ENCODE measurements at places on chromosomes 4 and X. TPM values are rescaled to one million over a fixed set of nuclear protein-coding genes. Genes with fewer than 3 reads are reported as not detected.

GRCh38 chr4:183721207-183722081, 62.4 kb downstream of the TRAPPC11 start:
- DNase-seq = peak; percentile 32

DNA sequence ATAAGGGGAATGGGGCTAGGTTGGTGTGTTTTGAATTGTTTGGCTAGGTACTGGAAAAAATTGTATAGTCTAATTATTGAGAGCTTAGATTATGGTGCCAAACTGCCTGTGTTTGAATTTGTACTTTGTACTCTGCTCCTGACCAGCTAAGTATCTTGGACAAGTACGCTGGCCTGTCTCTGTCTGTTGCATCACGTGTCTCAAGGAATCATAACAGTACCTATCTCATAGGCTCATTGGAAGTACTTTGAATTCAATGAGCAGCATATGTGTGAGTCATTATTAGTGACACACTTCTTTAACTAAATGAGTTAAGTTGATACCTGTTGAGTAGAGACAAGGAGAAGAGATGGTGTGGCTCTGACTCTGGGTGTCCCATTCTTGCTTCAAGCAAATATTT, 69.5 kb upstream of the MND1 start:
- DNase-seq = no peak

DNA sequence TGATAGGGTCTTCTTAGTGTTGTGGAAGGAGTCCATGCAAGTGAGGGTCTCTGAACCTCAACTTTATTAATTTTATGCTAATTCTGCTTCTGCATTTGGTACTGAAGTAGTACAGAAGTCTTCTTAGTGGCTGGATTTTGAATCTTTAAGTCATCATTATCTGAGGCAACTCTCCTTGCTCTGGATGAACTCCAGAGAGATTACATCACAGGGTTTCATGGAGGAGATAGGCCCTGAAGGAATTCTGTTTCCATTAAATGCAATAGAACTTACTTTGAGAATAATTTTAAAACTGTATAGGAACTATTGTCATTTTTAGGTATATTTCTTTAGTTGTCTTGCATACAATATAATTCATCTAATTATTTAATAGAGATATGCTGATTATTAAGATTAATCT, 451.2 kb downstream of the FAT4 start:
- no peak for DNase-seq

Gene RAB39B
- 8.7 TPM for total RNA-seq

Gene GAGE12C
- not detected for total RNA-seq
